ENCODE measurements at places on chromosomes 13 and 19.

DNA sequence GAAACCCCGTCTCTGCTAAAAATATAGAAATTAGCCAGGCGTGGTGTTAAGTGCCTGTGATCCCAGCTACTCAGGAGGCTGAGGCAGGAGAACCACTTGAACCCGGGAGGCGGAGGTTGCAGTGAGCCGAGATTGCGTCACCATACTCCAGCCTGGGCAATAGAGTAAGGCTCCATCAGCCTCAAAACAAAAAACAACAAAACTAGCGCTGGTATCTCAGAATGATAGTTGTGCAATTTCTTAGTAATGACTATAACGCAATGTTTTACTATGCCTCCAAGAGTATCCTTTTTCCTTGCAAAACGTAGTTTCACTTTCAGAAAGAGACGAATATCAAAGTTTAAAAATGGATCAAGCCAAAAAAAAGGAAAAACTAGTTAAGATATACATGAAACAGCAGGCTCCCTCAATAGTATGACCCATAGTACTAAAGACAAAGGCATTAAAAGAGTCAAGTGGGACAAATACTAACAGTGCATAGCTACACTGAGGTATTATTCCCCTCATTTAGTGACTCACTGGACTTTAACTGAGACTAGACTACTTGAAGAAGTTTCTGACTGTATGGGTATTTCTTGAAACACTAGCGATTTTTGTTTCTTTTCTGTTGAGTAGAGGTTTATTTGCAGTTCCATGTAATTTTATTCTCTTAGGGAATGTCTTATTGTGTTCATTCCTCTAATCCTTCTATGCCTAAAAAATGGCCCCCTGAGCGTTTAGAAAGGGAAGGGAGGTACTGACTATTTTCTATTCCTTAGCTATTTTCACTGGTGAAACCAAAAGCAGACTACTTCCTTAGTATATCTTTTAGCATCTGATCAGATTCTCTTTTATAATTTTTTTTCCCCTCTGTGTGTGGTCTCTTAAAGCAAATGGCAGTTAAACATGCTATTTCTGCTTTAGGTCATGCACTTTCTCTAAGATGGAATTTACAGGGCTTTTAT, 10.4 kb upstream of the ITM2B start:
- DNase-seq, result no peak

- no peak for DNase-seq
Observed at GRCh38 chr19:36837176-36837905, 846 bp downstream of the ZNF790 start.

DNA sequence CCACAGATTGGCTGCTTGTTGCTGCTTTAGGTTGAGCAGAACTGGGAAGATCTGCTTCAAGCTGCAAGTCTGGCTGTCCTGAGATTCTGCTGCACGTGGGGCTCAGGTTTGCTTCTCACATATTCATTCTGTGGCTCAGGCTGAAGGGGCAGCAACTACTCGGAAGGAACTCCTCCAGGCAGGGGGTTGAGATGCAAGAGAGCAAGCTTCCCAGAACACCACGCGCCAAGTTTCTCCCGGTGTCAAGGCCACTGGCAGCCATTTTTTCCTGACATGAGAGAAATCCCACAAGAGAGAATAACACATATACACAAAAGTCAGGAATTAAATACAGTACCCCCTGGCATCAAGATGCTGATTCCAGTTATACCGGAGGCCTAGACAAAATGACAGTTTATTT, 887.6 kb upstream of the SLC10A2 start:
- DNase-seq, result no peak

GRCh38 chr13:26558074-26558805, 757 bp downstream of the WASF3 start:
- DNase-seq, result no peak

All from stimulated activated CD4-positive, alpha-beta T cell treated with anti-CD3 and anti-CD28 coated beads, TNF-alpha, amount 100 ng/mL, for 4 hours (primary cell).